ENCODE measurements at places on chromosomes 1 and 21. TPM values are rescaled to one million over a fixed set of nuclear protein-coding genes. Genes with fewer than 3 reads are reported as not detected.

DNA sequence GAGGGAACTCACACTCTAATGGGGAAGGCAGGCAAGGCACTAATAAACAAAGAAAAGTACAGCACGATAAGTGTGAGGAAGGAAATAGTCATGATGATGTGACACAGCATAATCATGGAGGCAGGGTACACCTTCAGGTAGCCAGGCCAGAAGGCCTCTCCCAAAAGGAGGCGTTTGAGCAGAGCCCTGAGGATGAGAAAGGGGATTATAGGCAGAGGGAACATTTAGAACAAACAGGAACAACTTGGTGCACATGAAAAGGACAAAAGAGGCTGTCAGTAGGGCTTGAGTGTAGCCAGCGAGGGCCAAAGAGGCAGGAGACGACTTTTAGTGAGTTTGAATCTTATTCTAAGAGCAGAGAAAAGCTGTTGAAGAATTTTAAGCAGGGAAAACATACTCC is 33.4 kb upstream of the CRNN start:
- no peak for DNase-seq

DNA sequence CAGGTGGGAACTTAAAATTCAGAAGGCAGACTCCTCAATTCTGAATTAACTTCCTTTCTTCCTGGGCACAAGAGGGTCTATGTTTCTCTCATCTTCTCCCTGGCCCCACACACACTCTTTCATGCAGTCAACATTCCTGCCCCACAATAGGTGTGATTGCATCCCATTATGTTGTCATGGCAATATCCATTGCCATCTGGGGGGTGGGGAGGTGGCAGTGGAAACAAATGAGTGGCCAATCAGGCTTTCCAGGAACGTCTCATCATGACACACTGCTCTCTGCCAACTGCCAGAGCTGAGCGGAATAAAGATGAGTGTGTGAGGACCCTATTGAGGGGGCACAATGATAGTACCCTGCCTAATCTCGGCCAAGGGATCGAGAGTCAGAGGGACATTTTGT is 80.4 kb downstream of the KCND3 start:
- DNase-seq, result no peak

DNA sequence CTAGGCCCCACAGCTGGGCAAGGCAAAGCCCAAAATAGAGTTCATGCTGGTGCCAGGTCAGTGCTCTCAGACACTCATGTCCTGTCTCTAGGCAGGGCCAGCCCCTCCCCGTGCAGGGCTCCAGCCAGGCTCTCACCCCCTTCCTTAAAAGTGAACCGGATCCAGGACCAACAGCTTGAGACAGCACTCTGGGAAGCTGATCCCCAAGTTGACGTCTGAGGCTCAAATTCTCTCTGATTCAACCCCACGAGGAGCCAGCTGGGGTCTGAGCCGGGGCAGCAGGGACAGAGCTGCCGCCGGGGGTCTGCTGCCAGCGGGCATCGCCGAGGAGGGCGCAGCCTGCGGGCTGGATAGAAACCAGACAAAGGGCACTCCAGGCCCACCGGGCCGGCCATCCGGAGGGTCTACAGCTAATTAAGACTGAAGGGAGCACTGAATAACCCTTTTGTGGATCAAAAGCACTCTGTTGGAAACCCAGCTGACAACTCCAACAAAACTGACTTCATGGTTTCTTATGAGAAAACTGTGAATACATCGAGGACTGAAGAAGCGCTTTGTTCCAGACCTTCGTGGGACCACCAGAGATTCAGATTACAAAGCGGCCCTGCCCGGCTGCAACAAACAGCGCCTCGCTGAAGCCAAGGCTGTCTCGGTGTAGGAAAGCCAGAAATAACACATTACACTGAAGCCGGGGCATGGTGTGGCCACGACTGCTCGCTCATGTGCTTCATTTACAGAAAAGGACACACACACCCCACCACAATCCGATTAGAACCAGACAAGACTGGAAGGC is 95.8 kb downstream of the PSMG1 start:
- DNase-seq, result no peak

DNA sequence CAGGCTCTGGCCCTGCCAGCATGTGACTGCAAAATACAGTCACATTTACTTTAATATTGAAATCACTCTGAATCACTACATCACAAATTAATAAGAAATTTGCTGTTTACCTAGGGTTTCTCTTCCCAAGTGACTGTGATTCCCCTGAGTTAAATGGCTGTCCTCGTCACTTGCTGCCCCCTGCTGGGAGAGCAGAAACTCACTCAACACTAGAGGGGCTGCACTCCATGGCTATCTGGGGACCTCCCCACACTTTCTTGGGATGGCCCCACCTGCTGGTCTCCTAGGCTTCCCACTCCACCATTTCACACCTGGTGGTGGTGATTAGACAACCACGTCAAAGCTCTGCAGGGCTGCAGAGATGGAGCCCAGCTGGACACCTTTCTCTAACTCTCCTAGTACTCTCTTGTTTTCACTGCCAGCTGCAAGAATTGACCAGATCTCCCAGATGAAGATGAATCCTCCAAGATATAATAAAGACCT is 63.4 kb downstream of the CD2 start:
- DNase-seq, result peak; percentile 89

The CFAP74 gene
- not detected for total RNA-seq

DNA sequence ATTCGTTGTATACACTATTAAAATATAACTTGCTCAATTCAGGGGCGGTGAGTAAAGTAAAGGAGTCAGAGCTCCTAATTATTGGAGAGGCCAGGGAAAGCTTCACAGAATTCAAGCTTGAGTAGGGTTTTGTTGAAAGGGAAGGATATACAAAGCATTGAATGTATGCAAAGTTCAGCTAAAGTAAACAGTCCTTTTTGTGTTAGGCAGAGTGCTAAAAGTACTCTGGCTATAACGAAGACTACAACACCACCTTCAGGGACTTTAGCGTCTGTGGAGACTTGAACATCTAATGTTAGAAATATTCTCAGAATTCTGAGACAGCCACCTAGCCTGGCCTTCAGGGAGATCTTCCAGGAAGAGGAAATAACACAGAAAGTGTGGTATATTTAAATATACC is 1.1 kb downstream of the FALEC start:
- no peak for DNase-seq

DNA sequence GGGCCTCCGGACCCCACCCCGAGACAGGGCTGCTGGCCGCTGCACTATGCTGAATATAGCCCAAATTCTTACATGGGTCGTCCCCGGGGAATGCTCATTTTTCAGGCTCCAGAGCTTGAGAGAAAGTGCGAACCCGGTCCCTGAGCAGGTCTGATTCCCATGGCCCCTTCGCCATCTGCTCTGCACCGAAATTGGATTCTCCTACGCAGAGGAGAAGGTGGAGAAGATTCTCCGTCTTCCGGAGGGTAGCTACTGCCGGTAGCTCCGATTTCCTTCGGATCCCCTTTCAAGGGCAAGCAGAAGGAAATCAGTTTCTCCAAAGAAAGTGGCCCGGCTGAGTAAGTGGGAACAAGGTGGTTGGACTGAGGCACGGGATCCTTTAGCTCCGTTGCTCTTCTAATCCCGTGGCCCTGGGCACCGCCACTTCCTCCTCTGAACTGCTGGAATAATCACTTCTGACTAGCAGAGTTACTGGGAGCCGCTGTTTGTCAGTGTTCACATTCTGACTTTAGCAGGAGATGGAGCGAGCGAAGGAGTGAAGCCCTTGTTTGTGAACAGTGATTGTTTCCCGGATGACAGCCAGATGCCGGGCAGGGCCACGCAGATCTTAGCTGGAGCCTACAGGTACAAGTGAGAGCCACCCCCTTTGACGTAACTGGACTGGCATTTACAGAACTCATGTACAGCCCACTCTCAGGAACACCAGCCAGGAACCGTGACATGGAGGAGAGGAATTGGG is 1.1 kb upstream of the ZNF496 start:
- DNase-seq, result no peak

DNA sequence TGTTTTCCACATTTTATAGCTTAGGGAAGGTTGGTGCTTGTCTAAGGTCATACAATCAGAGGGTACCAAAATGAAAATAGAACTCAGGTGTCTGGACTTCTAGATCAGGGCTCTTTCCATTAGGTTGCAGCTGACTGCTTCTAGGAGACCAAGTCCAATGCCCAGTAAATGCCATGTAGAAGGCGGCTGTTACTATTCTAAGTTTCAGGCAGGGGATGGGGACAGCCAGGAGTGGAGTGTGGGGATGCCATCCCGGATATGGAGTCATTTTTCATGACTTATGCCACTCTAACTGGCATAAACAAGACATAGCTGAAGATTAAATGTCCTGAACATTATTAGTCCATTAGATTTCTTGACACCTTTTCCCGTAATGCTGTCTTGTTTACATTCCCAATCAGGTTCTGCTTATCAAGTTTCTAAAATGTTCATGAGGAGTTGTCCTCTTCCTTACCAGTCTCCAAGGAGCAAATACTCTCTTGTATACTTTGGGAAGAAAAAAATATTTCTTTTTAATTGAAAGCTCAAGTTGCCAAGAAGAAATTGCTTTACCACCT is 31.5 kb downstream of the XCL1 start:
- no peak for DNase-seq

DNA sequence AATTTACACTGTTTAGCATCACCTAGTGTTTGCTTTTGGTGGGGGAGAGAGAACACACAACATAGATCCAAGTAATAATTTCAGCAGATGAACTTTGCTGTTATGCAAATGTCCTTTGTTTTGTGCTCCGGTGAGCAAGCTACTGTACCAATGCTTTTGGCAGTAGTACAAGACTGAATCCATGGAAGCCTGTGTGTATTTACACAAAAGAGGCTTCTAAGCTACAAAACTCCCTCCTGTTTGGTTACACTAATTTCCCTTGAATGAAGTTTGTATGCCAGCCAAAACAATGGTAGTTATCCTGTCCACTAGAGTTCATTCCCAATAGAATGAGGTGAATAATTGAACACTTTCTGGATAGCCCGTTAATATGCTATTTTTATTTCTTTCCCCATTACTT is 320.5 kb downstream of the KCTD3 start:
- DNase-seq, result no peak

The NPPA gene
- not detected for total RNA-seq

Measured in activated CD4-positive, alpha-beta memory T cell treated with anti-CD3 and anti-CD28 coated beads for 36 hours (primary cell).